Keratinocyte (primary cell): ENCODE measurements at places on chromosomes 6 and 20. TPM values are rescaled to one million over a fixed set of nuclear protein-coding genes. Genes with fewer than 3 reads are reported as not detected.

DNA sequence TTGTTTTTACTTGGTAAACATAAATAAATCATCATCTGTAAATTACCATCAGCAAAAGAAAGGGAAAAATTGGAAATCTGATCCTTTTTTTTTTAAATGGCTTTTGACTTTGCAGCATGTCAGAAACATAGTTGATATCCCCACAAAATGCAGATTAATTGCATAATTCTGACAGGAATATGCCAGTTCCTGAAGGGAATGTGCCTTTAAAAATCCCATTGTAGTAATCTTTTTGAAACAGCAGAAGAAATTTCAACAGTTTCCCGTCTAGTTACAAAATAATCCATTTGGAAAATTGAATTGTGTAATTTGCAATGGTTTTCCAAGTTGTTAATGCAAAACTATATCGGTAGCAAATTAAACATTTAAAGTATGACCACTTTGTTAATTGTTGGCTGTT is 95.2 kb downstream of the DOK5 start:
- H3K27ac ChIP-seq = no peak overlapping the region
- H3K4me3 ChIP-seq = no peak overlapping the region
- no peaks in the 10 kb centered on the region for H3K4me1 ChIP-seq
- H3K27me3 ChIP-seq = no peaks in the 10 kb centered on the region
- DNase-seq = no peak

DNA sequence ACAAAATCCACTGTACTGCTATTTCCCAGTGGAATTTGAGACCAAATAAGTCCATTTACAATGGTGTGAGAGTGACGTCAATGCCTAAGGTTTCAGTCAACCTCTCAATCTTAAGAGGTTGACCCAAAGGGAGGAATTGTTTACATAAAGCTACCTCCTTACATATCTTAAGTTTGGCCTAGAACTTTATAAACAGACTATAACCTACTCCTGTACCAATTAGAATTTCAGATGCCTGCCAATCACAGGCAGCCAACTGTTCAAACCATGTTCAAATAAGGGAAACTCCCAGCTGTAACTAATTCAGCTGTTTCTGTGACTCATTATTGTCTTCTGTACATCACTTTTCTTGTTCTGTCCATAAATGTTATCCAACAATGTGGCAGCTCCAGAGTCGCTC is 14.5 kb downstream of the LGSN start:
- DNase-seq = no peak
- H3K4me3 ChIP-seq = no peak overlapping the region
- H3K4me1 ChIP-seq = no peaks in the 10 kb centered on the region
- H3K27ac ChIP-seq = no peak overlapping the region
- H3K36me3 ChIP-seq = no peaks in the 10 kb centered on the region

GRCh38 chr6:75180864-75181263 is 25.0 kb downstream of the COL12A1 start:
- peaks cover 24% of the 10 kb centered on the region for H3K36me3 ChIP-seq
- DNase-seq = no peak

GRCh38 chr20:62702895-62703852 is 5.5 kb upstream of the NTSR1 start:
- no peak overlapping the region for H3K4me3 ChIP-seq
- H3K4me1 ChIP-seq = peaks cover 45% of the 10 kb centered on the region
- H3K27ac ChIP-seq = peak overlapping the region; percentile 54
- peaks cover 28% of the 10 kb centered on the region for H3K27me3 ChIP-seq
- DNase-seq = peak; percentile 68
- H3K36me3 ChIP-seq = no peaks in the 10 kb centered on the region

DNA sequence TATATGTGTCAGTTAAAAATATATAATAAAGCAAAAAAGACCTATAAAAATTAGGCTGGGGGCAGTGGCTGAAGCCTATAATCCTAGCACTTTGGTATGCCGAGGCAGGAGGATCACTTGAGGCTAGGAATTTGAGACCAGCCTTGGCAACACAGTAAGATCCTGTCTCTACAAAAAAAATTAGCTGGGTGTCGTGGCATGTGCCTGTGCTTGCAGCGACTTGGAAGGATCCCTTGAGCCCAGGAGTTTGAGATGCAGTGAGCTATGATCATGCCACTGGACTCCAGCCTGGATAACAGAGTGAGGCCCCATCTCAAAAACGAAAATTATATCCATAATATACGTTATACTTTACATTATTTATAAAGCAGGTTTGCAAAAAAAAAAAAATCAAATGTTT is 20.7 kb downstream of the TRDN start:
- no peaks in the 10 kb centered on the region for H3K27me3 ChIP-seq
- no peak for DNase-seq
- H3K27ac ChIP-seq = no peak overlapping the region
- H3K4me1 ChIP-seq = no peaks in the 10 kb centered on the region
- H3K4me3 ChIP-seq = no peak overlapping the region

GRCh38 chr6:33301877-33302276 is 3.1 kb upstream of the RGL2 start:
- no peak overlapping the region for H3K4me3 ChIP-seq
- no peak overlapping the region for H3K27ac ChIP-seq
- peaks cover 25% of the 10 kb centered on the region for H3K36me3 ChIP-seq
- no peak for DNase-seq
- H3K27me3 ChIP-seq = no peaks in the 10 kb centered on the region
- peaks cover 12% of the 10 kb centered on the region for H3K4me1 ChIP-seq

DNA sequence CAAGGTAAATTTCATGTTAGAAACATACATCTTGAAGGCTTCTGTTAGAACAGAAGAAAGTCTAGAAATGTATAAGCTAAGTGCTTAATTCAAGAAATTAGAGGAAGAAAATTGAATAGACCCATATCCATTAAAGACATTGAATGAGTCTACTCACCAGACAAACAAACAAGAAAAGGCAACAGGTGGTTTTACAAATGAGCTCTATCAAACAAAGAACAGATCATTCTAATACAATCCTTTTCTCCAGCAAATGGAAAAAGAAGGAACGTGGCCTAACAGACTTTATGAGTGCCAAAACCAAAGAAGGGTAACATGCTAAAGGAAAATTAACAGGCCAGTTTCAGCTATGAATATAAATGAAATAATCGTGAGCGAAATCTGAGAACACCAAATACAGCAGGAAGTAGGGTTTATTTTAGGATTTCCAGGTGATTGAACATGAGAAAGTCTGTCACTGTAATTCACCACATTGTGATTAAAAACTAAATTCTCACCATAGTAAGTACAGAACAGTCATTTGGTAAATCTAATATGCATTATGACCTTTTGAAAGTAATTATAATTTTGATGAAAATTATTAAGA is 22.6 kb downstream of the MTHFD1L start:
- no peaks in the 10 kb centered on the region for H3K4me1 ChIP-seq
- H3K27me3 ChIP-seq = no peaks in the 10 kb centered on the region
- H3K4me3 ChIP-seq = no peak overlapping the region

GRCh38 chr6:84773133-84773430 is 8.7 kb upstream of the TBX18 start:
- H3K36me3 ChIP-seq = no peaks in the 10 kb centered on the region
- no peak overlapping the region for H3K4me3 ChIP-seq
- DNase-seq = no peak
- no peak overlapping the region for H3K27ac ChIP-seq

DNA sequence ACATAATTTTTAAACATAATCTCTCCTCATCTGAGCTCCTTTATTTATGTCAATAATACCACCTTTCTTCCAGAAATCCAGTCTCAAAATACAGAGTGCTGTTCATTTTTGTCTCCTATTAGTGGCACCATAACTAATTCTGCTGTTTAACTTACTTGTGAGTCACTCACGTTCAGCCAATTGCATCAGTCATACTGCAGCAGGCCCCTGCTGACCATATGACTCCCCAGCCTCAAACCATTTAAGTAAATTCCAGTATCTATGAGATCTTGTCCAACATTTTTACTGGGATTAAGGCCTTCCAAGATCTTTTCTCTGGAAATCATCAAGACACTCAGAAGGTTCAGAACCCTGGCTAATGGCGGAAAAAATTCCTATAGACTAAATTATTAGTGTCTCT is 982.2 kb upstream of the MAP3K7 start:
- H3K4me3 ChIP-seq = no peak overlapping the region
- H3K4me1 ChIP-seq = no peaks in the 10 kb centered on the region
- H3K27ac ChIP-seq = no peak overlapping the region
- no peak for DNase-seq
- no peaks in the 10 kb centered on the region for H3K36me3 ChIP-seq

- no peaks in the 10 kb centered on the region for H3K36me3 ChIP-seq
- no peak for DNase-seq
- no peaks in the 10 kb centered on the region for H3K4me1 ChIP-seq
- H3K27me3 ChIP-seq = no peaks in the 10 kb centered on the region
- no peak overlapping the region for H3K4me3 ChIP-seq
- H3K27ac ChIP-seq = no peak overlapping the region
These were observed 45.4 kb upstream of the AIG1 start for GRCh38 chr6:143015300-143015706.

DNA sequence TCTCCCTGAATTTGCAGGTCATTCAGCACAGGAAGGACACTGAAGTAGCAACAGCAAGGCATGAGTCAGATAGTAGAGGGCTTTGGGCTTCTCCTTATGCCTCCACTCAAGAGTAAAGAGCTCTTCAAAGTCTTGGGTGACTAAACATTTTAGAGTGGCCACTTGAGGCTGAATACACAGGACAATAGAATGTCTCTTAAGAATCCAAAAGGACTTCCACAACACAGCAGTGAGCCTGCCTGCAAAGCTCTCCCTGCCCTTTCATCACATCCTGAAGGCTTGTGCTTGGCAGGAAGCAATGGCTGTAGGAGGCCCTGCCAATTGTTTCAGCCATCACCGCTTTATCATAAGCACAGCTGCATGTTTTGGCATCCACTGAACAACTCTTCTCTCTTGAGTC is 36.8 kb downstream of the FOXQ1 start:
- H3K27ac ChIP-seq = no peak overlapping the region
- H3K4me3 ChIP-seq = no peak overlapping the region
- DNase-seq = no peak
- H3K4me1 ChIP-seq = no peaks in the 10 kb centered on the region

DNA sequence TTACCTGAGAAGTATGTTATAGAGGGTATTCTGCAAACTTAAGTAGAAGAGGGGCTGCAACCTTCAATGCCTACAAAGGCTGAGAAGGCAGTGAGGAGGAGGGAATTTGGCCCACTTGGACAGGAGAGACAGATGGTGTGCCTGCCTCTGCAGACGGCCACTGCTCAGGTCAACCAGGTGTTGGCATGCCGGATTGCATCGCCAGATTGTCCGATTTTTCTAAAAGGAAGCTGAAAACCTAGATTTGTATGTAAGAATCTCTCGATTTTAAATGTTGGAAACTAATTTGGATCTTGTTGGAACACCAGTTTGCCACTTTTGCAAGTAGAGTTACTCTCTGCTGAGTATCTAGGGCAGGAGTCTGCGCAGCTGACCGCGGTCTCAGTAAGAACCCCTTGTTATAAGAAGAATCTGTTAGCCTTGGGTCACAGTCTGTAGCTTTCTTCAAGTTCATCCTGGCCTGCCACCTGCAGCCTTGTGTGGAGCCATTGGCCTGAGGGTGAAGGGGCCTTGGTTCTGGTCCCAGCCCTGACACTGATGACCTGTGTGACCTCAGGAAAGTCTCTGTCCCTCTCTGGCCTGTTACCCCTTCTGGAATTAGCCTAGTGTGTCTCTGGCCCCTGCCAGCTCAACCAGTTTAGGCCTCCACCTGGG is 54.4 kb downstream of the TGM2 start:
- no peak overlapping the region for H3K4me3 ChIP-seq
- H3K27ac ChIP-seq = no peak overlapping the region
- H3K36me3 ChIP-seq = no peaks in the 10 kb centered on the region
- H3K27me3 ChIP-seq = no peaks in the 10 kb centered on the region
- no peak for DNase-seq
- peaks cover 10% of the 10 kb centered on the region for H3K4me1 ChIP-seq

- no peaks in the 10 kb centered on the region for H3K4me1 ChIP-seq
- no peak for DNase-seq
- H3K27ac ChIP-seq = no peak overlapping the region
- H3K4me3 ChIP-seq = no peak overlapping the region
- no peaks in the 10 kb centered on the region for H3K36me3 ChIP-seq
These were observed 41.8 kb downstream of the OLIG3 start for GRCh38 chr6:137452333-137452894.

GRCh38 chr20:4476903-4477500 is 244.7 kb upstream of the PRND start:
- no peaks in the 10 kb centered on the region for H3K36me3 ChIP-seq
- H3K27me3 ChIP-seq = no peaks in the 10 kb centered on the region
- H3K4me3 ChIP-seq = no peak overlapping the region
- no peaks in the 10 kb centered on the region for H3K4me1 ChIP-seq
- DNase-seq = no peak

- no peak for DNase-seq
- H3K27ac ChIP-seq = no peak overlapping the region
- H3K4me3 ChIP-seq = no peak overlapping the region
- H3K27me3 ChIP-seq = no peaks in the 10 kb centered on the region
- peaks cover 2% of the 10 kb centered on the region for H3K36me3 ChIP-seq
These were observed 280.2 kb downstream of the COL12A1 start for GRCh38 chr6:74925683-74926082.

- no peaks in the 10 kb centered on the region for H3K36me3 ChIP-seq
- no peak for DNase-seq
- no peak overlapping the region for H3K27ac ChIP-seq
- no peak overlapping the region for H3K4me3 ChIP-seq
- H3K27me3 ChIP-seq = peaks cover 72% of the 10 kb centered on the region
- H3K4me1 ChIP-seq = no peaks in the 10 kb centered on the region
These were observed 1.5 kb downstream of the EBF4 start for GRCh38 chr20:2694008-2694471.

DNA sequence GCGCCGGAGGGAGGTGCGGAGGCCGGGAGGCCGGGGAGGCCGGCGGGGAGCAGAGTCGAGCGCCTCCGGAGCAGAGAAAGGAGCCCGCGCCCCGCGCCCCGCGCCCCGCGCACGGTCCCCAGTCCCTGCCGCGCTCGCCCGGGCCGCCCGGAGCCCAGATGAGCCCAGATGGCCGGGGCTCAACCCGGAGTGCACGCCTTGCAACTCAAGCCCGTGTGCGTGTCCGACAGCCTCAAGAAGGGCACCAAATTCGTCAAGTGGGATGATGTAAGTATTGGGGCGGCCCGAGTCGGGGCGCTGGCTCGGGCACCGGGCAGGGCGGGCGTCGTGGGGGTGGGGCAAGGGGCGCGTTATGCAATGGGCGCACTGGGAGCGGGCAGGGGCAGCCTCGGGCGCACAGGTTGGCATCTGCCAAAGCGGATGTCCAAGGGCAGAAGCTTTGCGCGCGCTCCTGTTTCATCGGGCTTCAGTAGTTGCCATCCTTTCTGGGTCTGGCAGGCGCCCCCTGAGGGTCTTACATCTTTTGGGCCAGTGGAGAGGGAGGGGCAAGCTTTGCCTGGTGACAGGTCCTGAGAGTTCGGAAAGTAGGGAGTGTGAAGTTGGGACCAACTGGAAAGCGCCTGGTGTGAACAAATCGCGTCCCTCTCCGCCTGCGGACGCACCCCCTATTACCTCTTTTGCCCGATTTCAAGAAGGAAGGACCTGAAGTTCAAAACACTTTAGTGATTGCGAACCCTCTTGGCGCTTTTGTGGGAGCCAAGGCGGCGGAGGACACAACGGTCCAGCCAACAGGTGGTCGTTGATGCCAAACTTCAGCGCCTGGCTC is 631 bp downstream of the PLCB1 start:
- H3K36me3 ChIP-seq = no peaks in the 10 kb centered on the region
- peaks cover 29% of the 10 kb centered on the region for H3K27me3 ChIP-seq
- H3K4me1 ChIP-seq = peaks cover 3% of the 10 kb centered on the region
- H3K4me3 ChIP-seq = peak overlapping the region; percentile 38
- DNase-seq = no peak

CLDN20 gene
- polyA plus RNA-seq = 0.09 to 0.39 TPM in 2 of 3 replicates, not detected in the other

PSMG4 gene
- 9.9 to 19.7 TPM (median 16.3 TPM) in 3 replicates for polyA plus RNA-seq

CST7 gene
- polyA plus RNA-seq = not detected in 3 replicates

GATA5 gene
- polyA plus RNA-seq = not detected in 3 replicates

TREML1 gene
- 0.26 to 0.73 TPM (median 0.51 TPM) in 3 replicates for polyA plus RNA-seq

UFL1 gene
- 6.9 to 13.1 TPM (median 10.4 TPM) in 3 replicates for polyA plus RNA-seq

CHRNA4 gene
- polyA plus RNA-seq = not detected in 3 replicates

LY6G6C gene
- polyA plus RNA-seq = 2.3 to 3.1 TPM (median 2.4 TPM) in 3 replicates
